RPMI7951 (cell line): ENCODE measurements at places on chromosomes 11 and 22.

- DNase-seq: no peak
Observed at GRCh38 chr22:42637555-42637954, 2.8 kb downstream of the ATP5MGL start.

DNA sequence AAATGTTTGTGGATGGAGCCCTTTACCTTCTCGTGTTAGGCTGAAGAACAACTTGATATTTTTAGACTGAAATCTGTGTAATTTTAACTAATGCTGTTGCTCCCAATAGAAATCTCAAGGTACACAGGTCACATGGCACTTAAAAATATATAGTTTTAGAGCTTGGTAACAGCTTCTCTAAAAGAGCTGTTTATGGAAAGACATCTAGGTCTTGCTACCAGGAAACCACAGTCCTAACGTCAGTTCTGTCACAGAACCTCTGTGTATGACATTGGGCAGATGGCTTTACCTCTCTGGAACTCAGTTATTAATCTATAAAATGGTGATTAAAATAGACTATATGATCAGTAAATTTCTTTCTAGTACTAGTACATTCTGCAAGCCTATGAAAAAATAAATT is 35.4 kb downstream of the PAK1 start:
- no peak for DNase-seq

GRCh38 chr22:44333847-44334635 is 21.3 kb upstream of the SHISAL1 start:
- no peak for DNase-seq

GRCh38 chr11:32420937-32421901 is 14.1 kb downstream of the WT1 start:
- DNase-seq: peak; percentile 96

DNA sequence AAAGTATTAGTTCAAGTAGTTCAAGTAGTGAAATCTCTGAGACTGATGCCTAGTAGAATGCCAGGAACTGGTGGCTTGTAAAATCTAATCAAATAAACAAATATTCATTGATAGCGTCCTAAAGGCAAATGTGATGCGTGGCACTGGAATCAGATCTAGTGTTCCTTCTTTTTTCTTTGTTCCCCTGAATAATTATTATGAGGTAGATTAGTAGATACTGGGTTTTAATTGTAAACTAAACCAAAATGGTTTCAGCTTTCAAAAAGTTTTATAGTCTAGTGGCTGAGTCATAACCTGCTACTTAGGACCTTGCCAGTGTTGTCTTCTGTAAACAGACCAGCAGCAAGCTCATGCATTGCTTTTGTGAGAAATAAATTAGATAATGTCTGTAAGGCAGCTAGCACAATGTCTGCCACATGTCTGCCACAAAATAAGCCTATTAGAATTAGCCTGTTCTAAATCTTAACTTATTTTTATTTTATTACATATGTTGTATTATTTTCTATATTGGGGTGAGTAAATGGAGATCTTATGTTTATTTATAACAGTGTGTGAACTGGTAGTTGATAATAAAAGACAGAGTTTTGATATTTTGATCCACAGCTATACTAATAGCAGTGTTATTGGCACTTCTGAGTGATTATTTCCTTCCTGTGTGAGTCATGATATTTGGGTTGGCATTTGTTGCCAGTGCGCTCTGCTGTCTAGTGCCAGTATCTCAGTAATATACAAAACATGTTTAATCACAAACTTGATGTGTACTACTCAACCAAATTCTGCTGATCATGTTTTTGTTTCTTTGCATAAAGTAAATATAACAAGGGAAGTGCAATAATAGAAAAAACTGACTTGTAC is 135.7 kb downstream of the TMEM135 start:
- DNase-seq: peak; percentile 63
